Iris pigment epithelial cell (primary cell): ENCODE measurements at places on chromosomes 4 and X.

DNA sequence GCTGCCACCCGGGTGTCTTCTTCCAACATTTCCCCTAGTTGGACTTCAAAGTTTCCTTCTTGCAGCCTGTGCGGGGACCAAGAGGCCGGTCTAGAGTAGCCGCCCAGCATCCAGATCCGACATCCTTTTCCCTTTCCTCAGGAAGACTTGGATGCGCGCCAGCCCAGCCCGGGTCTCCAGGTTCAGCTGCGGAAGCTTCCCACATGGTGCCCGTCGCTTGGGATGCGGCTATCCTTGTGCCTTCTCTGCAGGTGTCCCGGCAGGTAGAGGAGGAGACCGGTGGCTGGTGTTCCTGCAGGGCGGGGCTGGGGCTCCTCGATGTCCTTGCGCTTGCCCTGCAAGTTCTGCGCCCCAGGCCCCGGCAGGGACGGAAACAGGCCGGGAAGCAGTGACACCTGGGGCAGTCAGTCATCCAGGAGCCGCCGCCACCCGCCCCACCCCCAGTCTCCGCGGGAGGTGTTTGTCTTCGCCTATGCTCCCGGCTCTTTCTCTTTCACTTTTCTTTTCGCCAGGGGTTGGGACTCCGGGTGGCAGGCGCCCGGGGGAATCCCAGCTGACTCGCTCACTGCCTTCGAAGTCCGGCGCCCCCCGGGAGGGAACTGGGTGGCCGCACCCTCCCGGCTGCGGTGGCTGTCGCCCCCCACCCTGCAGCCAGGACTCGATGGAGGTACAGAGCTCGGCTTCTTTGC, at the start of gene IL15:
Gene IL15 (plus strand): TSS at position 502 of the 689 bp plus-strand sequence. CDS start 82,882 bp downstream, outside the sequence.
- peak; percentile 75 for DNase-seq

GRCh38 chr4:86991994-86992393, 57.2 kb downstream of the AFF1 start:
- no peak for DNase-seq

DNA sequence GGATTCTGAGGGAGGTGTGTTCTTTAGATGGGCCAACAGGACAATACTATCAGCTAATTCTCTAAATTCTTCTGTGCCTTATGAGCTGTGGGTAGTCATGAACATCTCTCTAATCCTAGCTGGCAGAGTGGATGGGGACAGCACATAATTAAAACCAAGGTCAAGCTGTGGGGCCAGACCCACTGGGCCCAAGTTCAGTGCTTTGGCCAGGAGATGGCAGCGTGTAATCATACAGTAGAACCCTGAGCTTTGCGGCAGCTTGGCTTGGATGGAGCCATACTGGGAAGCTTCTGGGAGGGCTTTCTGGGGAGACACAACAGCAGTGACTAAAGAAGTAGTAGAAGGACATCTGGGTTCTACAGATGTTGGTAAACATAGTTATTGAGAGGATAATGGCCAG, 140.3 kb upstream of the CXCL13 start:
- peak; percentile 21 for DNase-seq

DNA sequence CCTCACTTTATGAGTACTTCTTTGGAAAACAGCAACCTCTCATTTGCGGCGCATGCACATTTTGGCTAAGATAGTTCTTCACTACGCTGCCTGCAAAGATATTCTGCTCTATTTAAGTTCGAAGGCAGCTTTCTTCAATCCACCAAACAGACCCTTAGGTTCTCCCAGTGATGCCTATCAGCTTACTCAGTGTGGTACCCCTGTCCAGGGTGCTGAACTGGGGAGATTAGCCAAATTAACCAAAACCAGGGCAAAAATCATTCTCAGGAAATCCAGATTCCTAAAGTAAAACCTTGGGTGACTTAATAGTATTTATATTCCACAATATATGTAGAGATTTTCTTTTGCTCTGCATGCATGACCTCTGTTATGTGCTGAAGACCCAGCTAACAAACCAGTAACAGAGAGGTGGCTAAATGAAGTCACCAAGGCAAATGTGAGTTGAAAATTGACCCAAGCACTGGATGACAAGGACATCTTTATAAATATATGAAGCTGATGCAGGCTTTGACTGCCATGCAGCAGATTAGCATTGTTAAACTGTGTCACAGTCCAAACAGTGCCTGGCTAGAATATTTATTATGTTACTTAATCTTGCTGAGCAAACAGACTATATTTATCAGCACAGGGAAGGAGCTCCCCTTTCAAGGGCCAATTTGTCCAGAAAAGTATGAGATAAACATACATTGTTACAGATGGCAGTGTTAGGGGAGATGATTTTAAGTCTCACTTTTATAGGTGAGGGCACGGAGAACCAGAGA, 418.2 kb downstream of the STIM2 start:
- DNase-seq: peak; percentile 9

DNA sequence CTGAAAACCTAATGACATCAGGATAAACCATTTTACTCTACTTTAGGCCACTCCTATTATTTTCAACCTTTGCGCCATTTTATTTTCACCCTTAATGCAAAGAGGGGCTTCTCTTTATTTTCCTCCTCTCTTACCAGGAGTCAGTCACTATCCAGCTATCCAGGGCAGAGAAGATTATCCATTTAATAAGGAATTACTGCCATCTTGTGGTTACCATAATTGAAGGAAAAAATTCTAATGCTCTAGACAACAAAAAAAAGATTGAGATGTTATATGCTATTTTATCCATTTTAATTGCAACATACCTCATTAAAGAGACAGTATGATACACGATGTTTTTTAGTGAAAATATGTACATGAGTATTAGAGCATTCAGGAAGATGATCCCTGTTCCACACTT, 514.5 kb upstream of the FAM241A start:
- peak; percentile 55 for DNase-seq

- DNase-seq: peak; percentile 47
These were observed 7.8 kb downstream of the SERTM2 start for GRCh38 chrX:111519215-111519614.

DNA sequence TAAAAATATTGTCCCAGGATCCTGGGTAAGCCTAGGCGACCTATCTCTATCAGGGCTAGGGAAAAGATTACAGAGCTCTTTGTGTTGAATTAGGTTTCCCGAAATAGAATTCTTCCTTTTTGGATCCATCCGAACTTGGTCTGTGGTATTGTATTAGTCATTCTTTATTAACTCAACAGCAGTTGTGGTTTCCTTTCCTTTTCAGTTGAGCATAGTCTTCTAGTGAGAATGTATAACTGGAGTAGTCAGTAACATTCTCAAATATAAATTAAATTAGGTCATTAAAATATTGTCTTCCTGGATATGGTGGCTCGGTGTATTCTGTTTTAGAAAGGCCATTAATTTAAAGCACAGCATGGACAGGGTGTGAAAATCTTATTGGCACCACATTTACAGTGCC, 520.4 kb downstream of the NLGN4X start:
- DNase-seq: no peak

GRCh38 chrX:113512700-113513395, 672.2 kb upstream of the AMOT start:
- DNase-seq: peak; percentile 75

GRCh38 chr4:37821953-37822605, 4.4 kb upstream of the PGM2 start:
- no peak for DNase-seq

DNA sequence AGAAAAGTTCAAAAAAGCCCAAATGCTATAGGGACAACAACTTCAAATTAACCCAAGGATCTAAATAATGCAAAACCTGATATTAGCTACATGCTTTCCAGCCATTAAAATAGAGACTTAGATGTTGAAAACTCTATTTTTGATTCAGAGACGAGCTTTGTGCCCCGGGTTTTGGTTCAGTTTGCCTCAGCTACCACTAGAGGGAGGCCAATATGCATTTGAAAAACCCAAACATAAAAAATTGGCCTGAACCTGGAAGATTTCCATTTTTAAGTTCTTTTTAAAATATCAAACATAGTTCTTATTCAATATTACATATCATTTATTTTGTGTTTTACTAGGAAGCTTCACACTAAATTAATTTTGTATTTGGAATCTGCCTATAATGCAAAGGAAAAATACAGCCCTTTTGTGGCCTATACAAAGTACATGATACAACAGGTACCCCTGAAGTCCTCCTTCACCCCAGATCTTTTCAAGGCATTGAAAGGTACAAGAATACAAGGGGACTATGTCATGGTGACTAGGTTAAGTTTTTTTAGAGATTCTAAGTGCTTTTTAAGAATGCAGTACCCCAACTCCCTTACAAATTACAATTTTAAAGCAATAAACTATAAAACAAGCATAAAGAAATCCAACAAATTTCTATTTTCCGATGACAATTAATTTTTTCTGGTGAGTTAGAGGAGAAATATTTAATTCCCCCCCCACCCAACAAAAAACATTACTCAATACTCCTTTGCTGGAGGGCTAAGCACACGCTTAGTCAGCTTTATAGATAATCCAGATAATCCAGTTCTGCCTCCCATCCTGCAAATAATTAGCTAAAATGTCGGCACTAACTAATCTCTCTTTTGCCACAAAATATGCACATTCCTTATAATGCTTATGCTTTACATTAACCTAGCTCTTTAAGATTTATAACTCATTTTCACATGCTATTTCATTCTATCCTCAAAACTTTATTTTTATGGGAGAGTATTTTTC, 97.7 kb upstream of the PTPN13 start:
- DNase-seq: peak; percentile 69

DNA sequence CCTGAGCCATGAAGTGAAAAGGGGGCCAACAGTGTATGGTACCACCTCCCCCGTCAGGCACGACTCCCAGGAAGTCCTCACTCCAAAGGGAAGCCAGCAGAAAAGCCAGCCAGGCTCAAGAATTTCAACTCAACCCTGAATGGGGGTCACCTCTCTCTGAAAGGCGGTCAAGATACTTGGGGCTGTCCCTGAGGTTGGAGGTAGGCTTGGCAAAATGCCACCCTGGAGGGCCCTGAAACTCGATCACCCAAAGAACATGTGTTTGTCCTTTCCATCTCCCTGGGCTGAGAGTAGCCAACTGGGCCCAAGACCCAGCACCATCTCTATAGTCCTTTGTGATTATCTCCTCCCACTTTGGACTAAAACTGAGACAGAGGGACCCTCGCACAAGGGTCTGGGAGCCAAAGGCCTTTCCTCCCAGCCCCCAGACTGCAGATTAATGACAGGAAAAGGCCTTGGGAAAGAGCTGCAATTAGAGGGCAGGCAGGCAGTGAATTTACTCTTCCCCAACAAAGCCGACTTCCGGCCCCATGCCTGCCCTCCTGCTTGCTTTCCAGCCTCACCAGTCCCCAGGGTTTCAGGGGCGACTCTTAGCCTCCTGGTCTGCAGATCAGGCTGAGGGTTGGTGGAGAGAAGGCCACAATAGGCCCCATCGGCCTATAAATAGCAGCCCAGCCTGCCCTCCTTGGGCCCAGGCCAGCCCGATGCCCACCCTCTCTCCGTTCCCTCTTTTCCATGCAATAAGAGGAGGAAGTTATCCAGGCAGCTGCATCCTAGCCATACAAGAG, 5.6 kb downstream of the SASH3 start:
- DNase-seq: no peak

- peak; percentile 50 for DNase-seq
These were observed at the start of gene INPP4B for GRCh38 chr4:142846108-142846728. Gene INPP4B, minus strand, starts transcription at chr4:142846301.

- no peak for DNase-seq
These were observed 83.5 kb upstream of the SPRY1 start for GRCh38 chr4:123312951-123313592.

- no peak for DNase-seq
These were observed 1263.1 kb downstream of the PCDH7 start for GRCh38 chr4:31983246-31983645.

- peak; percentile 91 for DNase-seq
These were observed 17.8 kb downstream of the TIGD2 start for GRCh38 chr4:89129080-89129640.

GRCh38 chr4:157957905-157958304, 214.9 kb downstream of the GASK1B start:
- DNase-seq: no peak

- peak; percentile 32 for DNase-seq
These were observed 157.1 kb upstream of the FTHL17 start for GRCh38 chrX:31228909-31229308.

- peak; percentile 14 for DNase-seq
These were observed 1.8 kb downstream of the ZFYVE28 start for GRCh38 chr4:2416564-2417225.

GRCh38 chr4:180923486-180923885, 1319.7 kb upstream of the TENM3 start:
- peak; percentile 12 for DNase-seq

DNA sequence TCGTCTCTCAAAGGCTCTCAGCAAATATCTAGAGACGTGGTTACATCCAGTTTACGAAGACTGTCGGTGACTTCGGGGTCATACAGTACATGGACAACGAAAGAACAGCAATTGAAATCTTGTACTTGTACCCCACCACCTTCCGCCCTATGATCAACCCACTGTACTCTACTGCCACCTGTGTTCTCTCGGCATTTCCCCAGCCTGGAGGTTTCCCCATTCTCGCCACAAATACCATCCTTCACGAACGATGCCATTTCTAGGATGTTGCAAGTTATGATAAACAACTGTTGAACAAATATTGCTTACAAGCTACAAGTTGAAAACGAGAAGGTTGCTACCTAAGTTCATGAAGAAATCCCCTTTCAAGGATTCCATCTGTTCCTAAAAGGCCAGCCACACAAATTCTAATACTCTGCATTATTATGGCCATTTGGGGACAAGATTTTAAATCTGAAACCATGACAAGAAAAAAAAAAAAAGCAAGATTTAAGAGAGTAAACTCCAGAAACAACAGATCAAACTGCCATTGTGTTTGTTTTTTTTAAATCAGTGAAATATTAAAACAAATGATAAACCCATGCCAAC, 1.6 kb downstream of the APBB2 start:
- peak; percentile 88 for DNase-seq

- peak; percentile 60 for DNase-seq
These were observed 119.4 kb downstream of the LUZP4 start for GRCh38 chrX:115408771-115409400.

DNA sequence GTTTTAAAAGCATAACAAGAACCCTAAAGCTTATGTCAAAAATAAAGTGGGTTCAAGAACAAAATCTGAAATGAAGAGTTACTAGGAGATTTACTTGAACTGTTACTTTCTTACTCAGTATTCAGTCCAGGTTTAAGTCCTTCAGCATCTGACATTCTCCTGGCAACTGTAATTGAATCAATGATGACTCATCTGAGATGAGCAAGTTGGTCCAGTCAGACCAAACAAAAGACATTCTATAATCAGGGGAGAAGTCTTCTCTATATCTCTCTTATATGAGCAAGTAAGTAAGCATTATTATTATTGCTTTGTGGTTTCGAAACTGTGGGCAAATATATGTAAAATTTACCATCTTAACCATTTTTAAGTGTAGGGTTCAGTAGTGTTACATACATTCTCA, 34.6 kb downstream of the MAP9 start:
- peak; percentile 62 for DNase-seq

DNA sequence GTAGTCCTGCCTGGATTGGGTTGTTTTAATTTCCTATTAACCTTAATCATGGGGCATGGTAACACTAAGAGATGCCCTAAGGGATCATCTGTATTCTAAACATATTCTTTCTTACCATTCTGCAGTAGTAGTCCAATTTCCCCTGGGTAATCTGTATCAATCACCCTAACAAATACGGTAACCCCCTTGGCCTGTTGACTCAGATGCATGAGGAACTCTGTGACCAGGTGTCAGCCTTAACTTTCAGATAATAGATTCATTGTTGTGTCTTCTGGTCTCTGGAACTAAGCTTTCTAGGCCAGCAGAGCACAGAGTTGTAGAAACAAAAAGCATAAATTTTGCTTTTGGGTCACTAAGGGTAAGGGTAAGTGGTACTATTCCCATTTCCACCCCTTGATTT, 13.1 kb upstream of the BANK1 start:
- DNase-seq: no peak

GRCh38 chrX:17009856-17010625, 63.6 kb downstream of the REPS2 start:
- DNase-seq: no peak

- no peak for DNase-seq
These were observed 61.6 kb downstream of the SCML1 start for GRCh38 chrX:17798921-17799320.

GRCh38 chr4:101393256-101393655, 45.9 kb upstream of the PPP3CA start:
- peak; percentile 68 for DNase-seq
